ENCODE measurements at places on chromosomes 16 and 17.

DNA sequence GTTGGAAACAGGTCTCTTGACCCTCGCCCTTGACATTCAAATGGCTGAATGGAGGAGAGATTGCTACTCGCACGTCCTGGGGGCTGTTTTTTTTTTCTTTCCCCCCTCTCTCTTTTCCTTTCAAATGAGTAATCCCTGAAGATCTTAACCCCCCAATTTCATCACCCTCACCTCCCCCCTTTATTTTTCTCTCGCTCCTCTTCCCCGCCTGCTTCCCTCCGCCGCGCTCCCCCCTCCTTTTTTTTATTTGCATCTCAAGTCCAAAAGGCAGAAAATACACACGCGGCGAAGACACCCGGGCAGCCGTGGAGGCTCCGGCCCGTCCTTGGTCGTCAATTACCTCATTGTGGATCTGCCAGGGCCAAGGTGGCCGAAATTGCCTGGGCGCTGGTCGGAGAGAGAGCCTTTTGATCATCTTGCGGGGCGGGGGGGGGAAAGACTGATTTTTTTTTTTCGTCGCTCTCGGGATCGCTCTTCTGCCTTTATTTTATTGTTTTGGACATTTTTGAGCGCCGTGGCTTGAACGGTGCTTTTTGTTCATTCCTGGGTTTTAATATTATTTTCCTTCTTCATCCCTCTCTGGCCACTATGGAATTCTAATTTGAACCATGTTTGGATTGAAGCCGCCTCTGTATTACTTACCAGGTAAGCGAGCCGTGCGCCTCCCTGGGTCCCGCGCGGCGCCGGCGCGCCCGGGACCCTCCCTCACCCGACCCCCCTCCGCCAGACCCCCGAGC is 57.2 kb upstream of the GSE1 start:
- no peak for DNase-seq

- no peak for DNase-seq
Measured at GRCh38 chr17:60529806-60530205, 3.8 kb upstream of the APPBP2 start.

DNA sequence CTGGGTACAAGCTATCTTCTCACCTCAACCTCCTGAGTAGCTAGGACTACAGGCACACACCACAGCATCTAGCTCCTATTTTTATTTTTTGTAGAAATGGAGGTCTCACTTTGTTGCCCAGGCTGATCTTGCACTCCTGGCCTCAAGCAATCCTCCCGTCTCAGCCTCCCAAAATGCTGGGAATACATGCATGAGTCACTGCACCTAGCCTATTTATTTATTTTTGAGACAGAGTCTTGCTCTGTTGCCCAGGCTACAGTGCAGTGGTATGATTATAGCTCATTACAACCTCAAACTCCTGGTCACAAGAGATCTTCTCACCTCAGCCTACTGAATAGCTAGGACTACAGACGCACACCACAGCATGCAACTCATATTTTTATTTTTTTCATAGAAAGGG is 40.1 kb upstream of the RGS9 start:
- DNase-seq: no peak

DNA sequence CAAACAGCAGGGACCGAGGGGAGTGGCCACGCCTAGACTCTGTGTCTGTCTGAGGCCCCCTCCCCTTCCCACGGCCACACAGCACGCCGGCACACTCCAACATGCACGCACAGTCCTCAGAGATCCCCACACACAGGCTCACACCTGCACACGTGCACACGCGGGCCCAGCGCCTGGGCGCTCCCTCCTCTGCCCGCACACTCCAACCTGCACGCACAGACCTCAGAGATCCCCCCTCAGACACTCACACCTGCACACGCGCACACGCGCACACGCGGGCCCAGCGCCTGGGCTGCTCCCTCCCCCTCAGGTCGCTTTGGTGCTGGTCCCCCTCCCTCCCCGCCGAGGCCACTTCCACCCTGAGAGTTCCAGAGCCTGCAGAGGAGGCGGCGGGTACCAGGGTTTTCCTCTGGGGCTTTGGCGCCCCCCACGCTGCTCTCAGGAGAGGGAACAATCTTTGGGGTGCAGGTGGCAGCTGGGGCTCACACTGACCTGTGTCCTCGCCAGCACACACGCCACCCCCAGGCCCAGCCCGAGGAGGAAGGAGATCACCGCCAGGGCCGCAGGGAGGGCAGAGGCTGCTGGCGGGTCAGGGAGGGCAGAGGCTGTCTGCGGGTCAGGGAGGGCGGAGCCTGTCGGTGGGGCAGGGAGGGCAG is 1.6 kb downstream of the CD7 start:
- no peak for DNase-seq

DNA sequence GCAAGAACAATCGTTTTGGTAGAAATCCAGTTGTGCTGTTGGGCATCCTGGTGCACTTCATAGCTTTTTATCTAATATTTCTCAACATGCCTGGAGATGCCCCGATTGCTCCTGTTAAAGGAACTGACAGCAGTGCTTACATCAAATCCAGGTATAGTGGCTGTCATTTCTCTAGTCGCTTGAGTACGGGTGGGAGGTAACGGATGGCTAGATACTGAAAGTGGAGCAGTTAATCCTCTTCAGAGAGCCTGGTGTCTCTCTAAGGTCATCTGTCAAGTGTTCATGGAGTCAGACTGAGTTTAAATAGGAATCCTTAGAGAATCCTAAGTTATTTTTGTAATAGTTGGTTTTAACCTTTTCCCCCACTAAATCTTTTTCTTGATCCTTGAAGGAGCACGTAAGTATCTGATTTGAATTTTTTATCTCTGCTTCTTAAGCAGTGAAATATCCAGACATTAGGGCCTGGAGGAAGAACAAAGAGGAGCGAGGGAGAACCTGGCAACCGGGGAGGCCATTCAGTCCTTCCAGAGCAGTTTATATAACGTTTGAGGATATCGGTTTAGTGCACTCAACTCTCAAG is 37.2 kb downstream of the MFSD11 start:
- DNase-seq: no peak

- no peak for DNase-seq
Measured at GRCh38 chr17:33838281-33838680, 416.8 kb upstream of the CCL2 start.

GRCh38 chr16:89422905-89423630 is 67.3 kb downstream of the ANKRD11 start:
- no peak for DNase-seq

GRCh38 chr16:28859326-28859725 is 4.3 kb upstream of the SH2B1 start:
- DNase-seq: no peak

DNA sequence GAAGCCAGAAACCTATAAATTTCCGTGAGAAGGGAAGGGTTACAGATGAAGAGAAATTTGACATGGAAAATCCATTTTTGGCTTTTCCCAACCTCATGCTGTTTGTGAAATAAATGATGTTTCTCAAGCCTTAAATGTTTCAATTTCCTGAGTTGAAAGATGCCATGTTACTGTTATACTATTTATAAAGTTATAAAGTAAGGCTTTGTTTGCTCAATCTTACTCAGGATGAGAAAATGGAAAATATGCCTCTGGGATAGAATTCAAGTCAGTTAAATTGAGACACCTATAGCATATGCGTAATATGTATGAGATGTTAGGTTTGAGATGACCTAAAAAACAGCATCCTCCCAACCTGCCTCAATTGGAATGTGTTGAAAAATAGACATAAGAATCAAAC is 19.9 kb upstream of the FAM20A start:
- no peak for DNase-seq

DNA sequence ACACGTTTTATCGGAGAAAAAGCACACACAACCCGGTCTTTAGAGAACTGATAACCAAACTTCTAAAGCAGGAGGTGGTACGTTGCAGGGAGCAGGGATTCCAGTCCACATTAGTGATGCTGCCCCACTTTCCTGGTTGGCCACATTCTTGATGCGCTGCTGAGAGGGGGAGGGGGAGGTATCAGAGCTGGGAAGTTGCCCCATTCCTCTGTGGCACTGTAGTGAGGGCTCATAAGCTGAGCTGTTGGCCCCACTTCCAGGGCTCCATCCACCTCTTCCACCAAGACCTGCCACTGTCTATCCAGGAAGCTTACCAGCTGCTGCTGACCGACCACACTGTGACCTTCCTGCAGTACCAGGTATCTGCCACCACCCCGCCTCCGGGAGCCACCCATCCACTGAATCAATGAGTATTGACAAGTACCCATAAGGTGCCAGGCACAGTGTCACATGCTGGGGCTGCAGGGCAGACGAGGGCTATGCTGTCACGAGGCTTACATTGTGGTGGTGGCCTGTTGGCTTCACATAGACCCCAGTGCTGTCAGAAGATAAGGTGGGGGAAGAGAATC is 1.1 kb downstream of the TSEN54 start:
- DNase-seq: no peak

All from suprapubic skin (tissue), 4 donors.